Body of pancreas (tissue), 4 donors: ENCODE measurements at places on chromosomes 12 and 14. TPM values are rescaled to one million over a fixed set of nuclear protein-coding genes. Genes with fewer than 3 reads are reported as not detected.

- DNase-seq, result no peak
Observed at GRCh38 chr14:73943083-73943482, 6.8 kb downstream of the FAM161B start.

DNA sequence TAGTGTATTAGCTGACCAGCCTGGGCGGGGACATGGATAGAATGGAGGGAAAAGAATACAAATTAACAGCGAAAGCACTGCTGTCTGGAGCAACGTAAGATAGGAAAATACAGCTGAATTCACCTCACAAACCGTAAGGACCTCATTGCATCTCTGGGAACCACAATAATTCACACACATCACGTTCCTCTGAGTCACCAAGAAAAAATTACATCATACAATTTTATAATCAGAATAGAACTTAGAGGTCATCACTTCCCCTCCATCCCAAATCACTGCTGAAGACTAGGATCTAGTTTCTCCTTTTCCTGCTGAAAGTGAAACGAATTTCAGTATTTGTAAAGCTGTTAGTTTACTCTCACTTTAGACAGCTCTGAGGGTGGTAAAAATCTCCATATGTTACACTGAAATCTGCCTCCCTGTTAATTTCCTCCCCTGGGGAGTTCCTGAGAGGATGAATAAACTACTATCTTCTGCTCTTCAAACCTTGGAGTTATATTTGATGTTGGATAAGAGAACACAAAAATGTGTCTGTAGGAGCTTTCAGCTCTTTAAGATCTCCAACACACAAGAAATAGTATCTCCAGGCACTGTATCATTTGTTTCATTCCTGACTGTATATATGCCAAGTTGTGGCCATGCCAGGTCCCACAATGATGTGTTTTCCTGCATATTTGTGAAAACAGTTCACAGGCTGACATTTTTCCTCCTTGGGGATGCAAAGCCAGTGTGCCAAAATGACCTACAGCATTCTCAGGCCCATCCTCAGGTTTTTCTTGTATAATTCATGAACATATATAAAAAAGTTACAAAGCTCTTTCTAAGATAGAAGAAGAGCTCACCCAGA, 63.8 kb upstream of the SSTR1 start:
- DNase-seq, result no peak

GRCh38 chr12:90404071-90404470, 550.9 kb downstream of the CCER1 start:
- DNase-seq, result no peak

- no peak for DNase-seq
Observed at GRCh38 chr12:89029961-89030360, 322.3 kb downstream of the DUSP6 start.

DNA sequence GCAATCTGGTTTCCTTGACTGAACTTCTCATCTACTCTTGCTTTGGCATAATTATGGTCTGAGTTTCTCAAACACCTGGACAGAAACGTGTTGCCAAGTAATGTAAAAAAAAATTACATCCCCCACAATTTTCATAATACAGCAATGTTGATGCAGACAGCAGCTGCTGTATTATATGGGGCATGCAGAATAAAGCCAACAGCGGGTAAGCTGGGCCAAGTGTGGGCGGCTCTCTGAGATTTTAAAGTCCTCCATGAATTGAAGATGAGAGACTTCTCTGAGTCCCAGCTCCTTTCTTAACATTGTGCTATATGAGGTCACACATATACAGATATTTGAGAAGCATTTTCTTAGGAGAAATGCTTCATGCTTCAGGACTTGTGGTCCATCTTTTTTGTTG, 881.2 kb downstream of the GALC start:
- no peak for DNase-seq

Gene DNAI7
- 0.26 TPM for total RNA-seq
